ENCODE measurements at places on chromosomes 4 and X.

- DNase-seq: no peak
Observed at GRCh38 chr4:14867847-14868246, 134.4 kb upstream of the CPEB2 start.

- DNase-seq: no peak
Observed at GRCh38 chr4:101258883-101259282, 88.4 kb downstream of the PPP3CA start.

DNA sequence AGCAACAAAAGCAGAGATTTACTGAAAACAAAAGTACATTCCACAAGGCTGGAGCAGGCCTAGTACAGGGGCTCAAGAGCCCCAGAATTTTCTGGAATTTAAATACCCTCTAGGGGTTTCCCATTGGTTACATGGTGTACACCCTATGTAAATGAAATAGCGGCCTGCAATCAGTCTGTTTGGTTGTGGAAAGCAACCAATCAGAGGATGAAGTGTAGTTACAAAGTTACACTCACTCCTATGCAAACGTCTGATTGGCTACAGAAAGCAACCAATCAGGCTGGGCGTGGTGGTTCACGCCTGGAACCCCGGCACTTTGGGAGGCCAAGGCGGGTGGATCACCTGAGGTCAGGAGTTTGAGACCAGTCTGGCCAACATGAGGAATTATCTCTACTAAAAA is 13.8 kb upstream of the TXLNG start:
- no peak for DNase-seq

- DNase-seq: no peak
Observed at GRCh38 chrX:46298821-46299220, 246.4 kb downstream of the ZNF674 start.
